MG63 (cell line): ENCODE measurements at places on chromosomes 12 and 14. TPM values are rescaled to one million over a fixed set of nuclear protein-coding genes. Genes with fewer than 3 reads are reported as not detected.

Gene LRRIQ1
- total RNA-seq = 0.36 TPM in 1 of 2 replicates, not detected in the other

Gene RTL1
- total RNA-seq = not detected in 2 replicates

- DNase-seq = no peak
These were observed 934 bp upstream of the DCN start for GRCh38 chr12:91183551-91183950.

- no peak for DNase-seq
These were observed 514.2 kb downstream of the VRK1 start for GRCh38 chr14:97311411-97311810.

DNA sequence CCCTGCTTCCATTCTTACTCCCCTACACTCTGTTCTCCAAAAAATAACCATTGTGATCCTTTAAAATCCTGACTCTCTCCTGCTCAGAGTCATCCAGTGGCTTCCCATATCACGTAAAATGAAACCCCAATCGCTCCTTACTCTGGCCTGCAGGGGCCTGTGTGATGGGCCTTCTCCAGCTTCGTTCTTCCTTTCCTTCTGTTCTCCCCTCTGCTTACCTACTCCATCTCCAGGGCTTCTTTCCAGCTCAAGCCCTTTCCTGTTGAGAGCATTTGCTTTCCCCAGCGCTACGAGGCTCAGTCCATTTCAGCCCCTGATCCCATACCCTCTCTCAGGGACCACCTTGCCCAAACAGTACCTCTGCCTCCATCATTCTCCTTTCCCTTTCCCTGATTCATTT, 144.4 kb upstream of the ARHGAP5 start:
- DNase-seq = no peak

DNA sequence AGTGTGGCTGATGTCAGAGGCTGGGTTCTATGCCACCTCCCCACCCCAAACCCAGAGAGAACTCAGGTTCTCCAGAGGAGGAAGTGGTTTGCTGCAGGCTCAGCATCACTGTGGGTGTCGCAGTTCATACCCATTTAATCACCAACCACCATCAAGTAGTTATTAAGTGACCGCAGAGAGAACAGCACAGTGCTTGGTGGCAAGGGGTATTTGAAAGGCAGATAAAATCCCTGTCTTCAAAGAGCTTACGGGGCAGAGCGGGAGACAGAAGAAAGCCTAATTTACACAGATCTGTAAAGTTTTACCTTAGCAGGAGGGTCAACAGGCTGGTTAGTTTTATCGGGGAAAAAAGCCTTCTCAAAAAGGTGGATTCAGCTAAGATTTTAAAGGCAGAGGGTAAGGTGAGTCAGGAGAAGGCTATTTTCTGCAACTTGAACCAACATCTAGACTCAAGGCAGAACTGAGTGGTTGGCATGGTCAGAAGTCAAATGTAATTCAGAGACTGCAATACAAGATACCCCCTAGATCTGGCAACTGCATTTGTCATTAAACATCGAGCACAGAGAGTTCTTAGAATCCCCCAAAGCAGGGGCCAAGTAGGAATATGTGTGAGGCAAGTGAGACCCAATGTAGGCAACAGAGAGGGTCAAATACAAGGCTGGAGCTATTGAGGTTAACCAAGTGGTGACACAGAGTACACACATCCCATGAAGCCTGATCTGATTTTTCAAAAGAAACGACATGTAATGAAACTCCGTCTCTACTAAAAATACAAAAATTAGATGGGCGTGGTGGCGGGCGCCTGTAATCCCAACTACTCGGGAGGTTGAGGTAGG, 13.2 kb downstream of the PXN start:
- DNase-seq = no peak
